Purkinje cell (primary cell): ENCODE measurements at places on chromosomes 11 and 22. TPM values are rescaled to one million over a fixed set of nuclear protein-coding genes. Genes with fewer than 3 reads are reported as not detected.

HRAS gene
- 19.5 and 37.7 TPM in 2 replicates for polyA plus RNA-seq

MS4A1 gene
- polyA plus RNA-seq: not detected in 2 replicates

MMP27 gene
- not detected in 2 replicates for polyA plus RNA-seq

CHADL gene
- 0.28 and 0.65 TPM in 2 replicates for polyA plus RNA-seq

OR51B2 gene
- not detected in 2 replicates for polyA plus RNA-seq

GDPD5 gene
- 7.1 and 14.7 TPM in 2 replicates for polyA plus RNA-seq

BEST1 gene
- not detected in 2 replicates for polyA plus RNA-seq

VSIG2 gene
- polyA plus RNA-seq: not detected in 2 replicates

TP53AIP1 gene
- polyA plus RNA-seq: 10.9 and 14.3 TPM in 2 replicates

TIMP3 gene
- polyA plus RNA-seq: 1.7 and 4.4 TPM in 2 replicates

GAL3ST1 gene
- 0.15 TPM in 1 of 2 replicates, not detected in the other for polyA plus RNA-seq

C11orf65 gene
- polyA plus RNA-seq: 1.8 and 2.8 TPM in 2 replicates

UPK3A gene
- polyA plus RNA-seq: not detected in 2 replicates

SBF1 gene
- 0.35 and 0.56 TPM in 2 replicates for polyA plus RNA-seq

PANX3 gene
- not detected in 2 replicates for polyA plus RNA-seq

NCF4 gene
- 1.2 TPM in 1 of 2 replicates, not detected in the other for polyA plus RNA-seq

GPR83 gene
- 0.94 TPM in 1 of 2 replicates, not detected in the other for polyA plus RNA-seq

C11orf54 gene
- 18.1 and 19.1 TPM in 2 replicates for polyA plus RNA-seq

RIC3 gene
- 62.9 and 66.1 TPM in 2 replicates for polyA plus RNA-seq

MUC15 gene
- not detected in 2 replicates for polyA plus RNA-seq

SMTNL1 gene
- polyA plus RNA-seq: not detected in 2 replicates

LYVE1 gene
- polyA plus RNA-seq: not detected in 2 replicates

PATE2 gene
- not detected in 2 replicates for polyA plus RNA-seq

PRR14L gene
- 10.4 and 19.3 TPM in 2 replicates for polyA plus RNA-seq

TMPRSS4 gene
- not detected in 2 replicates for polyA plus RNA-seq

KCNJ5 gene
- not detected in 2 replicates for polyA plus RNA-seq

MAJIN gene
- 3.6 and 3.8 TPM in 2 replicates for polyA plus RNA-seq

TENM4 gene
- 7.9 and 9.3 TPM in 2 replicates for polyA plus RNA-seq

ZNRF3 gene
- 2.0 and 2.2 TPM in 2 replicates for polyA plus RNA-seq

WNT11 gene
- 10.8 and 14.9 TPM in 2 replicates for polyA plus RNA-seq

F2 gene
- polyA plus RNA-seq: not detected in 2 replicates

POTEH gene
- polyA plus RNA-seq: not detected in 2 replicates

OR52I2 gene
- polyA plus RNA-seq: not detected in 2 replicates

PTH gene
- polyA plus RNA-seq: not detected in 2 replicates

HDHD5 gene
- polyA plus RNA-seq: 8.2 and 18.6 TPM in 2 replicates

ANKRD13D gene
- polyA plus RNA-seq: 0.63 and 4.3 TPM in 2 replicates

TREH gene
- polyA plus RNA-seq: 1.4 and 1.7 TPM in 2 replicates

LMO2 gene
- 11.4 and 15.8 TPM in 2 replicates for polyA plus RNA-seq

CST6 gene
- not detected in 2 replicates for polyA plus RNA-seq

SCUBE1 gene
- polyA plus RNA-seq: not detected in 2 replicates

YPEL4 gene
- 0.24 and 1.0 TPM in 2 replicates for polyA plus RNA-seq

CARD16 gene
- 9.0 and 10.8 TPM in 2 replicates for polyA plus RNA-seq

ALDH3B2 gene
- polyA plus RNA-seq: not detected in 2 replicates

APOBEC3H gene
- polyA plus RNA-seq: not detected in 2 replicates

LGR4 gene
- 103 and 137 TPM in 2 replicates for polyA plus RNA-seq

CRYBB1 gene
- not detected in 2 replicates for polyA plus RNA-seq

RIMBP3B gene
- polyA plus RNA-seq: 0.07 and 0.15 TPM in 2 replicates

SAC3D1 gene
- 1.3 and 3.6 TPM in 2 replicates for polyA plus RNA-seq

PATZ1 gene
- 3.3 and 4.7 TPM in 2 replicates for polyA plus RNA-seq
